Ascending aorta (tissue), 2 donors: ENCODE measurements at places on chromosomes 7 and 10. TPM values are rescaled to one million over a fixed set of nuclear protein-coding genes. Genes with fewer than 3 reads are reported as not detected.

The GIMAP4 gene
- 29.5 TPM for total RNA-seq

The GCK gene
- 2.7 TPM for total RNA-seq

The ANXA8L1 gene
- total RNA-seq: not detected

The IDI2 gene
- not detected for total RNA-seq

The CHRM2 gene
- total RNA-seq: not detected

The SH2D4B gene
- total RNA-seq: not detected

The CCDC3 gene
- total RNA-seq: 86.0 TPM

The MMD2 gene
- not detected for total RNA-seq

The TFPI2 gene
- not detected for total RNA-seq

The HTRA1 gene
- total RNA-seq: 112 TPM

The GRM3 gene
- not detected for total RNA-seq

The COL17A1 gene
- 0.64 TPM for total RNA-seq

The ARHGAP22 gene
- 2.0 TPM for total RNA-seq

The PVRIG gene
- 27.8 TPM for total RNA-seq

The GUSB gene
- total RNA-seq: 8.7 TPM
